ENCODE measurements at places on chromosomes 1 and 21.
A peak's percentile ranks its signal among the peaks of the same experiment; 100 is the strongest.

GRCh38 chr1:1120096-1120495, 4.2 kb upstream of the C1orf159 start:
- DNase-seq, result no peak

DNA sequence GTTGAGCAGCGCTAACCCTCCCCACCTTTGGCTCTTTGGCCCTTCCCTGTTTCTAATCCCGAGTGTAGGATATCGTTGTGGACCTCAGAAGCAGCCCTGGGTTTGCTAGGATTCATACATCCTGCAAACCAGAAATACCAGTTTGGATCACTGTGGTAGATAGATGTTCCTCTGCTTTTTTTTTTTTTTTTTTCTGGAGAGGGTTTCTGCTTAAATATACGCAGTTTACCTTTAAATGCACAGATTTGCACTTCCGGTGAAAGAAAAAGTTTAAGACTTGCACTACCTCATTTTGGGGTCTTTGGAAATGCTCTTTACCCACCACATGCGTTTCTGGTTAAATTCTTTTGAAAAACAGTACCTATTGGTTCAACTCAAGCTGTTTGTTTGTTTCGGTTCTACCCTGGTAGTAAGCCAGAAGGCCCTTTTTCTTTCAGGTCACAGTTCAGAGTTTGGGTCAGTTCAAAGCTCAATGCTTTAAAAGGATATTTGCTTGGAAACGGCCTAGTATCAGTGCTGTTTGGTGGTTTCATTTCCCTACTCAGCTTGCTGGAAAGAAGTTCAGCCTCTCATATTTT, 908 bp downstream of the DDI2 start:
- no peak for DNase-seq

- no peak for DNase-seq
Measured at GRCh38 chr1:74674278-74675048, 871 bp upstream of the ERICH3 start.

- peak; percentile 78 for DNase-seq
Measured at GRCh38 chr1:178031856-178032320, 62.0 kb upstream of the RASAL2 start.

DNA sequence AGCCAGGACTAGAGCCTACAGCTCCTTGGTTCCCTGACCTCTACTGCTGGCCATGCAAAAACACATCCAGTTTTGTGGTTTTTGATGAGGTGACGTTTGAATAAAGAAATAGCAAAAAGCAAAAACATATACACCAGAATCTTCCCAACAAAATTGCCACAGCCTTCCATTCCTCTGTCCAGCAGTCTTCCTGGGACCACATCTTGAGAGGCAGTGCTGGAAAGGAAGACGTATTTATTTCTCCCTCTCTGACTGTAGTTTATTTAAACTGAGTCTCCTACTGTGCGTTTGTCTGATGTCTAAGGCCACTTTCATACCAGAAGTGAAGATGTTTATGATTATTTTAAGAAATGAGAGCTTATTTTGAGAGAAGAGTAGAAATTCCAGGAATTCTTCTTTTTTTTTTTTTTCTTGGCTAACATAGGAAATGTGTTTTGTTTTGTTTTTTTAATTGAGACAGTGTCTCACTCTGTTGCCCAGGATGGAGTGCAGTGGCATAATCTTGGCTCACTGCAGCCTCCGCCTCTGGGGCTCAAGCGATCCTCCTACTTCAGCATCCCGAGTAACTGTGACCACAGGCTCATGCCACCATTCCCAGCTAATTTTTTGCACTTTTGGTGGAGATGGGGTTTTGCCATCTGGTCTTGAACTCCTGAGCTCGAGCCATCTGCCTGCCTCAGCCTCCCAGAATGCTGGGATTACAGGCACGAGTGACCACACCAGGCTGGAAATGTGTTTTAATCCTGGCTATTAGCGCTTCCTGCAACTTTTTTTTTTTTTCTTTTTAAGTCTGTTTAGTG, 118.5 kb downstream of the ITSN1 start:
- no peak for DNase-seq

GRCh38 chr1:235009561-235010306, 118.9 kb downstream of the TOMM20 start:
- DNase-seq, result no peak

GRCh38 chr1:3313576-3313950, 140.9 kb upstream of the ARHGEF16 start:
- no peak for DNase-seq

- DNase-seq, result no peak
Measured at GRCh38 chr1:42658877-42659337, 684 bp downstream of the PPIH start.

GRCh38 chr21:42245331-42246193, 26.6 kb downstream of the ABCG1 start:
- DNase-seq, result no peak

DNA sequence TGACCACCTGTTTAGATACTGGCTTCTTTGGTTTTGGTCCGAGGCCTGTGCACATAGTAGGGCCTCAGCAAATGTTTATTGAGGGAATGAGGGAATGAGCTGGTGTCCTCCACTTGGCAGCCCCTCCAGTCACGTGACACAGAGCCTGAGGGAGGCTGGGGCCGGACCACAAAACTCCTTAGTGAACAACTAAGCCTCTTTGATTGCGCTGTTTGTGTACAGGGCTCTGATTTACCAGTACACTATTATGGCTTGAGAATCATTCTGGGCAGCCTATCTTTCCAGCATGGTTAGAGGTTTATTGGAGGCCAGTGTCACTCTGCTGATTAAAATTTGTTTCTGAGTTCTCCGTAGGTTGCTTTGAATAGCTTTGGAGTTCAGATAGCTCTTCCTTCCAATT, 10.2 kb upstream of the LRRN2 start:
- no peak for DNase-seq

- DNase-seq, result no peak
Measured at GRCh38 chr1:83769072-83769471, 229.9 kb downstream of the TTLL7 start.

GRCh38 chr1:114320586-114320985, 166.9 kb upstream of the SYT6 start:
- no peak for DNase-seq

GRCh38 chr1:169163059-169163458, 56.6 kb downstream of the ATP1B1 start:
- DNase-seq, result no peak

DNA sequence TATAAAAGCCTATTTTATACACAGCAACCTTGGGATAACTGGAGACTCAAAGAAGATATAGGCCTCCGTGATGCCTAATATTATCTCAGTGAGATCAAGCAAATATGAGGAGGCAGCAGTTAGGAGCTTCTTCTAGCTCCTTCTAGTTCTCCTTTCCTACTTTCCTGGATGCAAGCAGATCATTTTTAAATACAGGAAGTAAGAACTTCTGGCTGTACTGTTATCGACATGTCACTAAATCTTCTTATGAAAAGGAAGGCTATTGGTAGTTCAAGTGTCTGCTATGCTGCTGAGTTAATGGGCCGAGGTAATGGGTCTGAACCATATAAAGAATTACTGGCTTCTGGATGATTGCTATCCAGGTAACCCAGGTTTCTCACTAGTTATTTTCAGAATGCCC, 15.9 kb downstream of the HSPA13 start:
- DNase-seq, result no peak

DNA sequence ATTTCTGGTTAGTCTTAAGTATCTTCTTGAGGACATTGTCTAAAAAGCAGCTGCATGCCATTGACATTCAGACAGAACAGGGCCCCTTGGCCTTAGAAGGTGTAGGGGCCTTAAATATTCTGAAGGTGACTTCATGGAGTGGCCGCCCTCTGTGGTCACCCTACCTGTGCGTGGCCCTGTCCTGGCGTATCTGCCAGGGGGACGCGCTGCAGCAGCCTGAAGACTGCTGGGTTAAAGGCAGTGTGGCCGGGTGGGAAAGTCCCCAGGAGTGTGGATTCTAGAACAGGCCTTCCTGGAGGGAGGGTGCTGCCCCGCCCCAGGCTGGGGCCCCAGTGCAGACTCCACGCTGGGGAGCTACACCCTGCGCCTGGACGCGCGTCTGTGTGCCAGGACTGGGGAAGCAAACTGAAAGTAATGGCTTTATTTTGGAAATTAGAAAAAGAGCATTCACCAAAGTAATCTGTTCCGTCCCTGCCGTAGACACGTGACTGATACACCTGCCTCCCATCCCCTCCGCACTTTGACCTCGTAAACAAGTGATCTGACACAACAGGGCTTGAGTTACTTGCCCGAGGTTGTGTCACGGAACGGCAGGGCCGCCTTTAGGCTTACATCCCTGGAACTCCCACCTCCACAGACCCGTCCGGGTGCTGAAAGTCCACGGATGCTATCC, 1.8 kb downstream of the AGPAT3 start:
- DNase-seq, result peak; percentile 77

GRCh38 chr1:95685081-95685480, 451.1 kb downstream of the RWDD3 start:
- DNase-seq, result no peak

DNA sequence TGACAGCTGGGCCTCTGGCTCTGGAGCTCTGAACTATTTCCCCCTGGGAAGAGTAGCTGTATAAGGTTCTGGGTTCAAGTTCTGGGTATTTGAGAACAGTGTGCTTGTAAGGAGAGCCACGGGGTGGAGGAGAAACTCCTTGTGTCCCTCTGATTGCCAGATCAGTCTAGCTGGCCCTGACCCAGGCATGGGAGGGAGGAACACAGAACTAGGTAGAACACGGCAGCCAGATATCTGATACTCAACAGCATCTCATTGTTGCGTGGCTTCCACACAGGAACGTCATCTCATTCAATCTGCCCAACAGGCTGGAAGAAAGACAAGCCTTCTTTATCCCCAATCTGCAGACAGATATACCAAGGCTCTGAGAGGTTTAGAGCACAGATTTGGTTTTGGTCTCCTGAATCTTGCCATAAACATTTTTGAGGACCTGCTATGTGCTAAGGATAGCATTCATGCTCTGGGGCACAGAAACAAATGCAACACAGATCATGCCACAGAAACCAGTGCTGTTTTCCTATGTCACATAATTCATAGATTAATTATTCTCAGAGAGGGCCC, 83.8 kb downstream of the PLXNA2 start:
- DNase-seq, result no peak

DNA sequence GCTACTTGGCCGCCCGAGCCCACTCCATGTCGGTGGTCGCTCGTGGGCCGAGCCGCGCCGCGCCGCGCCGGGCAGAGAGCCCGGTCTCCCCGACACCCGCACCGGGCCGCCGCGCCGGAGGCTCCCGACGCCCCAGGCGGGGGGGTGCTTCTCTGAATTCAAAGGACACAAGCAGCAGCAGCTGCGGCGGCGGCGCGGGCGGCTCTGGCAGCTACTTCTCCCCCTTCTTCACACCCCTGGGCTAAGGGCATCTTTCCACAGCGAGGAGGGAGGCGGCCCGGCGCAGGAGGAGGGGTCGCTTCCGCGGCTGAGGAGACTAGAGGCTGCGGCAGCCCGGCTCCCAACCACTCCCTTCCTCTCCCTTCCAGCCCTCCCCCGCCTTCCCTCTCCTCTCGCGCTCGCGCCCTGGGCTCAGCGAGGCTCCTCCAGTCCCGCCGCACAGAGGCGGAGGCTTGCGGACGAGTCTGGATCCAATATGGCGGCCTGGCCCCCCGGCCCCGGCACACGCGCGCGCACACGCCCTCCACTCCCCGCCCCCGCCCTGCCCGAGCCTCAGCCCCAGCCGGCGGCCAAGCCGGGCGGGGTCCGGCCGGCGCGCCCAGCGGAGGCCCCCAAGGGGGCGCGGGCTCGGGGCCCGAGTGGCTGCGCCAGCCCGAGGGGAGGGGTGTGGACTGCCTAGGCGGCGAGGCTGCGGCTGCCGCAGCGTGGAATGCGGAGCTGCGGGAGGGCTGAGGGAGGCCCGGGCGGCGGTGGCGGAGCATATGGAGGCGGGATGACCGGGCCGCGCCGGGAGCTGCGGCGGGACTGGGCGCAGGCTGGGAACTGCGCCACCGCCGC, at the start of gene CDC42BPA:
CDC42BPA (minus strand) TSS at position 477 of the 837 bp plus-strand sequence. CDS start 1,310 bp downstream, outside the sequence.
- DNase-seq, result peak; percentile 89

GRCh38 chr1:171935664-171936063, 94.4 kb downstream of the DNM3 start:
- no peak for DNase-seq

DNA sequence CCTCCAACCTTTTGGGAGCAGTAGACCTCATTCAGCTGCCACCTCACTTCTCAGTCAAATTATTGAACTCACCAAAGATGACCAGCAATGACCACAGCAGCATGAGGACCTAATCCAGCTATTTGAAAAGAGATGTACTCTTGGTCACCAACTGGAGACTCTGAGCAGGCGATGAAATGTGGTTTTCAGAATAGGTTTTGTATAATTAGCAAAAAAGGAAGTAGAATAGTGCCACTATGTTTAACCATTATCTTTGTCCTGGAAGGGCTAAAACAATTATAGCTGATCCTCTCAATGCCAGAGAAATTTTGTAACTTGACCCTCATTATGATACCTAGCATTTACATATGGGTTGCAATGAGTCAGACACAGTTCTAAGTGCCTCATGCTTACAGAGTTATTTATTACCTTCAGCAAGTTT, at the start of gene FCRL2:
FCRL2 (minus strand) TSS at position 162 of the 421 bp plus-strand sequence; CDS start at position 103, 59 bp downstream.
- no peak for DNase-seq

DNA sequence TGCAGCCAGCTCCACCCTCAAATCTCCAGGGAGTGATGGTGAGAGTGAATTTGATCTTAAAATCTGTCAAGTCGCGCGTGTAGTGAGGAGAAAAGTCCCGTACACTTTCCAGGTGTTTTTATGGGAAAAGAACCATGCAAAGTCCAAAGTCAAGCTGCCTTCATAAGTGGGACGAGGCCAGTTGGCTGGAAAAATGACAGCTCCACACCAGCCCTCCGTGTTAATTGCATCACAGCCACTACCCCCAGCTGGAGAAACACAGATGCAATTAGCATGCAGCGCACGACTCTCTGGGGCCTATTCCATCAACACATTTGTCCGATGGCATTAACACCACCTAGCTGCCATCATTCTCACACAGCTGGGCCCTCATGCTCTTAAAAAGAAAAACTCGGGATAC, 68.4 kb downstream of the KLHDC7A start:
- DNase-seq, result no peak

DNA sequence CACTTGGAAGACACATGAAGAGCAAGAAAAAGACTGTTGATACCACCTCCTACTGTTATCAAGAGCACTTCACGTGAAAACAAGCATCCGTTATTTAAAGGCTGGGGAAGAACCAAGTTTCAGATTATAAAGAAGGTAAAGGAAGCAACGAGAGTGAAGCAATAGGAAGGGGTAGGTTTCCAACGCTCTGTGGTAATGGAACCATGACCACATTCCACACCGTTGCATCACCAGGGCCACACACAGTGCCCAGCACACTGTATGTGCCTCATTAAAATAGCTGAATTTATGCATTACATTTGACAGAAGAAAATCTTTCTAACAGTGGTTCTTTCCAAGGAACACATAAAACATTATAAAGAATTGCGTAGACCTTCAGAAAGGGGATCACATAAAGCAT, 435.8 kb downstream of the MRPL39 start:
- DNase-seq, result no peak

- no peak for DNase-seq
Measured at GRCh38 chr1:33735624-33736023, 128.3 kb upstream of the HMGB4 start.

Measured in HuH-7.5 (cell line).